ENCODE measurements at places on chromosomes 5 and 9. TPM values are rescaled to one million over a fixed set of nuclear protein-coding genes. Genes with fewer than 3 reads are reported as not detected.

HAPLN1 gene
- total RNA-seq: not detected

CD72 gene
- total RNA-seq: 5.2 TPM

PCDHB3 gene
- total RNA-seq: not detected

SPINK6 gene
- not detected for total RNA-seq

NEUROG1 gene
- not detected for total RNA-seq

UBAC1 gene
- 31.2 TPM for total RNA-seq

LAMC3 gene
- 9.2 TPM for total RNA-seq

NDUFS6 gene
- 14.2 TPM for total RNA-seq

RAB24 gene
- 47.5 TPM for total RNA-seq

PAEP gene
- not detected for total RNA-seq

CDC14B gene
- total RNA-seq: 5.1 TPM

MOB3B gene
- 0.29 TPM for total RNA-seq

TSSK1B gene
- not detected for total RNA-seq

TENT4A gene
- total RNA-seq: 61.4 TPM

NMUR2 gene
- not detected for total RNA-seq

PLCXD3 gene
- total RNA-seq: not detected

GFI1B gene
- total RNA-seq: 2.7 TPM

CER1 gene
- total RNA-seq: not detected

CD180 gene
- total RNA-seq: 6.4 TPM

All from naive thymus-derived CD4-positive, alpha-beta T cell (primary cell).